ENCODE measurements at places on chromosomes 3 and 15.

GRCh38 chr3:10396083-10396482 is 75.2 kb upstream of the SEC13 start:
- DNase-seq: no peak

DNA sequence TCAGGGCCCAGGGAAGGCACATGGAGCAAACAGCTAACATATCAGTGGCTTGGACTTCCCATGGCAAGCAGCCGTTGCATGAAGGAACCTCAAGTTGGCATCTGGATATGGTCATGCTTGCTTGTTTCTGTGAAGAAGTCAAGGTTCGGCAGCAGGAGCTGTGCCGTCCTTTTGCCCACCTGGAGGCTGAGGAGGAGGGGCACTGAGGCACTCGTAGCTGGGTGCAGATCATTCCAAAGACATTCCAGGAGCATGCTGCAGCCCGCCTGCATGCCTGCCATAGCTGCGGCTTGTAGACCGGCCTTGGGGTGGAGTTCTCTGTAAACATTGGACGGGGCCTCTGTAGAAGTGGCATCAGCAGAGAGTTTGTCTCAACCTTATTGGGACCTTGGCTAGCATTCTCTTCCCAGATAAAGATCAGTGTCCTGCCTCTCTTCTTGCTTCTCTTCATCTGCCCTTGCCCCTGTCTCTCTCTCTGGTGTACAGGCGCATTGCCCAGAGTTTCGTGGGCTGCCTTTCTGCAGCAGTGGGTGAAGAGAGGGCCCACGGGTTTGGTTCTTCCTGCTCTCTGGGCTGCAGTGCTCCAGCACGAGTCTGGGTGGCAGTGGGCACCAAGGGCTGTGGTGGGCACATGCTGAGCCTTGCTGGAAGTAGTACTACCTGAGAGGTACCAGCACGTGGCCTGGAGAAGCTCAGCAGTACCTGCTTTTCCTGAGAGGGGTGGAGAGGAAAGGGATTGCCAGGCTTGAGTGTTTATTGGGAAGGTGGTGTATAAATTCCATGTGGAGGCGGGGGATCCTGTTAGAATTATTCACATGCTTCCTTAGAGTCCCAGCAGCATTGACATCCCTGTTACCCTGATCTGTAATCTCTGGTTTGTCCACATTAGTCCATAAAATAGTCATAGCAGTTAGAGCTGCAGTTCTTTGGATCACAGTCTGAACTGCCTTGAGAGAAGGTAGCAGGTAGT is 49.4 kb downstream of the CHCHD6 start:
- no peak for DNase-seq

DNA sequence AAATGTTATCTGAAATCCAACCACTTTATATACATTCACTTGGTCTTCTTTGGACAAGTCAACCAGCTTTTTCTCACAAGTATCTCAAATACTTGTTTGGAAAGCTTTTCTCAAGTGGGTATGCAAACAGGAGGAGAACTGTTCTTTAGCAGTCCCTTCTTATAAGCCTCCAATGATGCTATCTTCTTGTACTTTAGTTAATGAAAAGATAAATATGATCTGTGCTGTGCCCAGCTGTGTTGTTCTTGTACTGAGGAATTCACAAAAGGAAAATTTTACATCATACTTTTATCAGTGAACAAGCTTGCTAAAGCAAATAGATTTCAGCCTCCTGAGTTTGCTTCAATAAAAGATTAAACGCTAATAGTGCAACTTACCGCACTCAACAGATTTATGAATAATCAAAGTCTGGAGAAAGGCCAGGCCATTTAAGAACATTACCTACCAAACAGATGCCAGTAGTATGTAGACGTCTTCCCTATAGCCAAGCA is 395.2 kb downstream of the MECOM start:
- no peak for DNase-seq

- no peak for DNase-seq
Measured at GRCh38 chr3:53595660-53596059, 101.2 kb downstream of the CACNA1D start.

DNA sequence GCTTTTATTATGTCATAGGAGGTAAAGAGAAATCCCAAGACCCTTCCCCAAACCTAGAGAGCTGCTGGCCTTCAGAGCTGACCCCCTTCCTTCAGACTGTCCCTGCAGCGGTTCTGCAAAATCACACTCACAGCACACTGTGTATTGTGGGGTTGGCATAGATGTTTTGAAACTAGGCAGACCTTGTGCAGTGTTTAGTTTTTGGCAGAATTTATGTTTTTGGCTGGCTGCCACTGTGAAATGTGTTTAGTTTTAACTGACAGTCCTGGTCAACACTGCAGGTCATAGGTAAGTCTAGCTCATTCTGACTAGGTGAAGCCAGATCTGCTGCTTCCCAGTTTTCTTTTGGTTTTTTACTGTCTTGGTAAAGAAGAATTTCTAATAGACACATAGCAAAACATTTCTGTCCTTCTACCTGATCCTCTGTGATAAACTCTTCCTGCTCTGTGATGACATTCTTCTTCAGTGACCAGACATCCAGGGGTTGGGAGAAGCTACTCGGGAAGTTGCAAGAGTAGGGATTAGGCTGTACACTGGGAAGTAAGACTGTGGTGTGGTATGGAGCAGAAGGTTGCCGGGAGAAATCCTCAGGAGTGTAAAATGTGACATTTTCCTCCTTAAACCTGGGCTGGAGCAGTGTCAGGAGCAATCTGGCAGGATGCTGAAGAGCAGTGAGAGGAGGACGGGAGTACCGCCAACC is 209.6 kb upstream of the MCTP2 start:
- DNase-seq: no peak

DNA sequence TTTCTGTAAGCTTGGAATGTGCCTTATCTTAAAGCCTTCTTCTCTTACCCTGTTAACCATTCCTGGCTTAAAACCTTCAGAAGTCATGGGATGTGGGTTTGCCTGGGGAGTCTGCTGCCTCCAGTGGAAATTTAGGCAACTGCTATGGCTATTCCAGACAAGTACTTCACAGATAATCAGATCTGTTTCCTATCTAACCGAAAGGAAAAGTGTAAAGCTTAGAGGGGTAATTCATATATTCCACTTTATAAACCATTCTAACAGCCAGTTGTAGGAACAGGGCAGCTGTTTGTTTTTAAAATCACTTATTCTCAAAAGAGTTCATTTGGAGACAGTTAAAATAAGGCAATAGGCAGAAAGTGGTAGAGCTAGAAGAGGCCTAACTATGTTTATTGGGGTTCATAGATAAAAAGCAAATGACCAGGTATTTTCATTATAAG is 219.9 kb downstream of the TCF12 start:
- peak; percentile 51 for DNase-seq

- no peak for DNase-seq
Measured at GRCh38 chr15:60757831-60758570, 279.1 kb upstream of the ICE2 start.

- DNase-seq: peak; percentile 100
Measured at GRCh38 chr15:67049351-67050044, 15.9 kb upstream of the SMAD3 start.

- no peak for DNase-seq
Measured at GRCh38 chr3:65671004-65671403, 367.7 kb downstream of the MAGI1 start.

DNA sequence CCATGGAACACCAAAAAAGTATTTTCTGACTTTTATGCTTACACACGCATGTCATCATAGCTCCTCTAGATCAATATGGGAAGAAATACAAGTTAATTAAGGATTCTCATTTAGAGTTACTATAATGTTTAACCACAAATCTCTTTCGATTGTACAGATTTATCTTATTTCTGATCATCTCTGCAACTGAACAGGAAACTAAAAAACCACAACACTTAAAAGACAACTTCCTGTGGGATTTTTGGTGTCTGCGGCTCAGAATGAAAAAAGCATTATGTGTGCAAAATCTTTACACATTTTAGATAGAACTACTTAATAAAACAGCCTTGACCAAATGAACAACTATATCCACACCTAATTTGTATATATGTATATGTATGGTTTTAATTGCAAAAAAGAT is 3.0 kb upstream of the TJP1 start:
- no peak for DNase-seq

Measured in kidney glomerular epithelial cell (primary cell).